ENCODE measurements at places on chromosomes 6 and 20. TPM values are rescaled to one million over a fixed set of nuclear protein-coding genes. Genes with fewer than 3 reads are reported as not detected.
A peak's percentile ranks its signal among the peaks of the same experiment; 100 is the strongest.

DNA sequence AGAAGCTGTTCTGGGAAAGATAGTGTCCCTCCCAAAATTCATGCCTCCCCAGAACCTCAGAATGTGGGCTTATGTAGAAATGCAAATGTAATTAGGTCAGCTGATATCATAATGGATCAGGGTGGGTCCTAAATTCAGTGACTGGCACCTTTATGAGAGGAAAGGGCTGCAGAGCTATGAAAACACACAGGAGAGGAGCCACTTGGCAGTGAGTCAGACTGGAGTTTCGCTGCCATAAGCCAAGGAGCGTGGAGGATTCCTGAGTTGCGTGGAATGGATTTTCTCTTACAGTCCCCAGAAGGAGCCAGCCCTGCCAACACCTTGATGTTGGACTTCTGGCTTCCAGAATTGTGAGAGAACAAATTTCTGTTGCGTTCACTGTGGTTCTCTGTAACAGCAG is 249.8 kb upstream of the PMEPA1 start:
- no peak overlapping the region for H3K4me3 ChIP-seq
- H3K4me1 ChIP-seq = no peaks in the 10 kb centered on the region
- DNase-seq = no peak
- no peaks in the 10 kb centered on the region for H3K27me3 ChIP-seq
- H3K36me3 ChIP-seq = no peaks in the 10 kb centered on the region

DNA sequence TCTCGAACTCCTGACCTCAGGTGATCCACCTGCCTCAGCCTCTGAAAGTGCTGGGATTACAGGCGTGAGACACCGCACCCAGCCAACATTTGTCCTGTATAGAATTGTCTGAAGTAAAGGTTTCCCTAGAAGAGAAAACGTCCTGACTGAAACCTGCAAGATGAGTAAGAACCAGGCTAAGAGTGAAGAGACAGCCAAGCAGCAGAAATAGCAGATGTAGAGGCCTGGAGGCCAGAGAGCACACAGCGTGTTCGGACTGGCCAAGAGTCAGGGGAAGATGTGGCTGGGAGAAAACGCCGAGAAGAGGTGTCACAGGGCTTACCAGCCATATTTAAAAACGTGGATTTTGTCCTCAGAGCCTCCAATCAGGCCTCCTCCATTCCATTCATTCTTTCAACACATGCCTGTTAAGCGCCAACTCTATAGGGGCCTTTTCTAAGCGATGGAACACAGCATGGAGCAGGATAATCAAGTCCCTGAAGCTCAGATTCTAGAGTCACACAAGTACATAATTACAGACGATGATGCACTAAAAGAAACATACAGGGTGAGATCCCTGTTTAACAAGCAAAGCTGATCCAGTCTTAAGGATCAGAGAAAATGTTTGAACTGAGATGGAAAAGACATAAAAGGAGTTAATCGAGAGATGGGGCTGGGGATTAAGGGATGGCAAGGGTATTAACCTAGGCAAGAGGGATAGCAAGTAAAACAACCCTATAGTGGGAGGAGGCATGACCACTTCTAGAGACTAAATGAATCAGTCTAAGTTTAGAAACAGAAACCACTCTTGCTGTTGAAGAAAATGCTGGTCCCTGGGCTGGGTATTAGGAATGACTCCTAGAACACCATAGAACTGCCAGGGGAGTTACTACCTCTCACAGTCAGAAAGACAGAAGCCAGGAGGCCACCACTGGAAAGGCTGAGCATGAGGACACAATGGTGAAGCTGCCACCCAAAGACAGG is 4.8 kb downstream of the ZCCHC3 start:
- H3K27me3 ChIP-seq = no peaks in the 10 kb centered on the region
- no peak for DNase-seq
- H3K4me1 ChIP-seq = peaks cover 36% of the 10 kb centered on the region
- no peak overlapping the region for H3K4me3 ChIP-seq
- H3K36me3 ChIP-seq = no peaks in the 10 kb centered on the region

GRCh38 chr6:164286011-164286410 is 871.5 kb downstream of the QKI start:
- H3K36me3 ChIP-seq = no peaks in the 10 kb centered on the region
- H3K27me3 ChIP-seq = no peaks in the 10 kb centered on the region
- DNase-seq = no peak
- H3K4me1 ChIP-seq = no peaks in the 10 kb centered on the region
- H3K4me3 ChIP-seq = no peak overlapping the region

DNA sequence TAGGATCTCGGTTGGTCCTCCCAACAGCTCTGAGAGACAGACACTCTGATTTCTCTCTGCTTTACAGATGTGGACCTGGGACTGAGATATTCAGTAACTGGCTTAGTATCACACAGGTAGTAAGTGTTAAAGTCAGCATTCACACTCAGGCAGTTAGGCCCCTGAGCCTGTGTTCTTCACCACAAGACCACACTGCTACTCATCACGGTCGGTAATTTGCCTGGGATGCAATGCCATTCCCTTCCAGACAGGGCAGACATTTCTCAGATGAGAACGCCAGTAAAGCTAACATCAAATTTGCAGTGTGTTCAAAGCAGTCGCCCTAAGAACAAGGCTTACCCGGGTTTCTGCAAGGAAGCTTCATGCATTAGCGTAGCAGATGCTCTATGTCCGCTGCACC is 39.8 kb upstream of the HIVEP1 start:
- no peak overlapping the region for H3K27ac ChIP-seq
- H3K4me1 ChIP-seq = no peaks in the 10 kb centered on the region

DNA sequence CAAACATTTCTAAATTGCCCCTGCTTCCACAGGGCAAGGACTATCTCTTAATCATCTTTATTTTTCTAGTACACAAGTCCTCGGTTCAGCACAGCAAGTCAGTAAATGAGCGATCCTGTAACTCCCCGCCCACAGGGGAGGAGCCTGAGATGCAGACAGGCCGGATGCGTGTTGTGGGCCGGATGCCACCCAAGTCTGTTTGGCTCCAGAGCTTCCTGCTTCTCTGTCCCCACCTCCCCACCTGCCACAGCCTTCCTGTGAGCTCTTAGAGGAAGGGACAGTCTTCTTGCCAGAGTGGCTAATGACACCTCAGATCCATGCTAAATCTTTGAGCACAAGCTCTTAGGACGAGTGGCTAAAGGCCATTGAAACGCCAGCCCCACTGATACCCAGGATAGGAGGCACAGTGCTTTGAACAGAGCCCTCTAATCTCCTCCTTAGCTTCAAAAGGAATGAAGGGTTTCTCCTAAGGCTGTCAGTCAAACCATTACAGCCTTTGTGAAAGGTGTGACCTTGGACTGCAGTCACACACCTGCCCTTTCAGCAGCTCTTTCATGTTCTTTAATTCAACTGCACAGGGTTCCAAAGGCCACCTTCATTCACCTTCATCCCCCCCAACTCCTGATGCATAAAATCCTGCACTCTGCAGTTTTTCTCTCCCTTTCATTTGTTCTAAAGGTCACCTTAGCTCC is 264.3 kb downstream of the TFAP2C start:
- no peak overlapping the region for H3K4me3 ChIP-seq
- H3K36me3 ChIP-seq = no peaks in the 10 kb centered on the region
- H3K27me3 ChIP-seq = peaks cover 11% of the 10 kb centered on the region
- DNase-seq = no peak
- H3K27ac ChIP-seq = no peak overlapping the region

DNA sequence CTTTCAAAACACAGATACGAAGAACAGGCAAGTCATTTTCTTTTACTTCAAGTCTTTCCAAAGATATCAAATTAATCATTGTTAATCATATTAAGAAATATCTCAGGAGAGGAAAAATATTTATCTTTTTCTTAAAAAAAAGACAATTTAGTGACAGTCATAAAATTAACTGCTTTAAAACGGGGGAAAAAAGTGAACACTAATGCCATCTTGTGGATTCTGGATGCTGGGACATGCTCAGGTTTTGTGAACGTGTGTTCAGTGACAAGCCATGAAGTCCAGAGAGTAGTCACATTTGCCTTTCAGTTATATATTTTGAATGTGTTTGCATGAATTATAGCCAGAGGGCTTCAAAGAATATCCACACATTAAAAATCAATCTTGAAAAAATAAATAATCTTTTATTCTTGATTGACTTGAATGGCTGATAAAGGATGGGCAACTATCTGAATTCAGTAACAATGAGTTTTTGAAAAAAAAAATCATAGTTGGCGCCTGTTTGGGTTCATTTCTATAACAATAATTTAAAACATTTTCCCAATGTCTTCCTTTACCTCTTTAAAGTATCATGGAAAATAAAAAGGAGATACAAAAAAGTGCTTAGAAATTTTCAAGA is 74.7 kb upstream of the NOX3 start:
- no peak overlapping the region for H3K4me3 ChIP-seq
- no peak overlapping the region for H3K27ac ChIP-seq
- peaks cover 21% of the 10 kb centered on the region for H3K4me1 ChIP-seq
- H3K36me3 ChIP-seq = no peaks in the 10 kb centered on the region
- no peaks in the 10 kb centered on the region for H3K27me3 ChIP-seq

- no peak for DNase-seq
- no peak overlapping the region for H3K27ac ChIP-seq
- no peaks in the 10 kb centered on the region for H3K27me3 ChIP-seq
- no peaks in the 10 kb centered on the region for H3K36me3 ChIP-seq
These were observed 14.0 kb upstream of the LOC128125822 start for GRCh38 chr6:63558278-63558677.

DNA sequence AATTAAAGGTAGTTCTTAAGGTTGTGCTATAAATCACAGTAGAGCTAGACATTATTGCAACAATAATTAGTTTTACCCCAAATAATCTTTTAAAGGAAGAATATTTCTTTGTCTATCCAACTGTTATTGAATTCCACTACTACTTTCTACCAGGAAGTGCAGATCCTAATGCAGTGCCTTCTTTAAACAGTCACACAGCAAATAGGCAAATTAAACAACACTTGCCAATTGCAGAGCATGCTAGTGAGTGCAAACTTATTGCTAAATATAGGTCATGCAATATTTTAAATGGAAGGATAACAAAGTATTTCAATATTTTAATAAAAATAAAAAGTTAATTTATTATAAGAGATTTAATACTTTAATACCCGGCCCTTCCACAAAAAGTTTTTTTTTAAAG is 107.3 kb upstream of the BCLAF1 start:
- H3K27me3 ChIP-seq = no peaks in the 10 kb centered on the region
- no peaks in the 10 kb centered on the region for H3K4me1 ChIP-seq
- DNase-seq = no peak
- H3K4me3 ChIP-seq = no peak overlapping the region

DNA sequence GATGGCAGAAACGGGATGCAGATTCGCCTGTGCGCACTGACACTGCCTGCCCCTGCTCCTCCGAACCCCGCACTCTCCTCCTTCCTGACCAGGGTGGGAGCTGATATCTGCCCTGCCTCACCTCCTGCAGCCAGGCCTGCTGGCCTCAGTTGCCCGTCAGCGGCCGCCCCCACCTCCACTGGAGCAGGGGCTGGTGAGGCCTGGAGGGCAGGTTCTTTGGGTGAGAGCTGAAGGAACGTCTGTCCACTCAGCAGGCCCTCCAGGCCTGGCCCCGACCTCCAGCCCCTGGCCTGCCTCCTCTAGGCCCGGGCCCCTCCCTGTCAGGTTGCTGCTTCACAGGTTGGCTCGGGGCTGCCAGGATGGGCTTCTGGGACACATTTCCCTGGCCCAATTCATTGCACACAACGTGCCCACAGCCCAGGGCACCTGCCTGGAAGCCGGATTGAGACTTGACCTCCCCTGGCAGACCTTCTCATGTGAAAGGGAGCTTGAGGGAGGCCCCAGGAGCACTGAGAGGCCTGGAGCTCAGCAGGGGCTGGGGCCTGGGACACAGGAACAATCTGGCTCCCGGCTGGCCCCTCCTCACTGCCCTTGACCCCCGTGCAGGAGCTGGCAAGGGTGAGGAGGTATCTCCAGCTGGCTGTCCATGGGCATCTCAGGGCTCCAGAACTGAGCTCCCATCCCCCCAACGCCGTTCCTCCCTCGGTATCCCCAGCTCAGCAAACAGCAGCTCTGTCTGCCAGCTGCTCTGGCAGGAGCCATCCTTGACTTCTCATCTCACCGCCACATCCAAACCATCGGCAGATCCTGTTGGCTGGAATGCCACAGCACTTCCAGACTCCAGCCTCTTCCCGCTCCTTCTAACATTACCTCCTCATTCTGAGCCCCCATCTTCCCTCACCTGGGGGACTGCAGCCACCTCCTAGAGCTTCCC is 39.5 kb downstream of the SPDEF start:
- no peaks in the 10 kb centered on the region for H3K4me1 ChIP-seq
- peaks cover 30% of the 10 kb centered on the region for H3K27me3 ChIP-seq
- H3K36me3 ChIP-seq = no peaks in the 10 kb centered on the region
- peak; percentile 31 for DNase-seq
- H3K4me3 ChIP-seq = no peak overlapping the region
- H3K27ac ChIP-seq = no peak overlapping the region

DNA sequence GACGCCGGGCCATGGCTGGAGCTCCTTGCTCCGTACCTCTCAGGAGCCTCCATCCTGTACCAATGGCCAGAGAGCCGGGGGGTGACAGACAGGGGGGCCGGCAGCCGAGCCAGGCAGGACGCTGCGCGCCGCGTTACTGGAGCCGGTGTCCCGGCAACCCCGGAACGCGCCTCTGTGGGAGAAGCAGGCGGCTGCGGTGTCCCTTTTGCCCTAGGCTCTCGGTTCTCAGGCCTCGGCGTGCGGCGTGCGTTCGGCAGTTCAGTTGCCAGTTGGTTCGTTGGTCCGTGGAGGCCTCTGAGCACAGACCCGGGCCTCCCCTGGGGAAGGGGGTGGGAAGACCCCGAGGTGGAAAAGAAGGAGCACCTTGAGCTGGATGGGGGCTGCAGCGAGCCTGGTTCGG is at the start of gene SPATS1:
Gene SPATS1 (plus strand): TSS at position 162 of the 400 bp plus-strand sequence. CDS start 446 bp downstream, outside the sequence.
- peak within 1 kb of the TSS; percentile 28 for H3K4me3 ChIP-seq
- no peaks in the 10 kb centered on the region for H3K36me3 ChIP-seq
- no peaks in the 10 kb centered on the region for H3K4me1 ChIP-seq

- H3K27me3 ChIP-seq = no peaks in the 10 kb centered on the region
- no peaks in the 10 kb centered on the region for H3K36me3 ChIP-seq
- H3K4me1 ChIP-seq = no peaks in the 10 kb centered on the region
- no peak overlapping the region for H3K4me3 ChIP-seq
- no peak for DNase-seq
- H3K27ac ChIP-seq = no peak overlapping the region
These were observed 16.6 kb downstream of the DNAAF9 start for GRCh38 chr20:3390759-3391425.

GRCh38 chr6:351867-352289 is 39.7 kb upstream of the IRF4 start:
- no peak overlapping the region for H3K4me3 ChIP-seq
- no peaks in the 10 kb centered on the region for H3K4me1 ChIP-seq
- H3K36me3 ChIP-seq = peaks cover 38% of the 10 kb centered on the region

- H3K27me3 ChIP-seq = no peaks in the 10 kb centered on the region
- peak overlapping the region; percentile 25 for H3K4me3 ChIP-seq
- peaks cover 65% of the 10 kb centered on the region for H3K4me1 ChIP-seq
- peak; percentile 98 for DNase-seq
- peak overlapping the region; percentile 74 for H3K27ac ChIP-seq
These were observed 98.5 kb downstream of the LY86 start for GRCh38 chr6:6686748-6687601.

The EYS gene
- total RNA-seq = not detected

The SPACA1 gene
- not detected for total RNA-seq

The SDC4 gene
- total RNA-seq = 259 TPM

The LHFPL5 gene
- not detected for total RNA-seq

The OOEP gene
- not detected for total RNA-seq

All from lower lobe of right lung (tissue), 2 donors.